ENCODE measurements at places on chromosomes 3 and 15.

- DNase-seq, result no peak
Measured at GRCh38 chr15:55768670-55769185, 25.8 kb upstream of the PRTG start.

DNA sequence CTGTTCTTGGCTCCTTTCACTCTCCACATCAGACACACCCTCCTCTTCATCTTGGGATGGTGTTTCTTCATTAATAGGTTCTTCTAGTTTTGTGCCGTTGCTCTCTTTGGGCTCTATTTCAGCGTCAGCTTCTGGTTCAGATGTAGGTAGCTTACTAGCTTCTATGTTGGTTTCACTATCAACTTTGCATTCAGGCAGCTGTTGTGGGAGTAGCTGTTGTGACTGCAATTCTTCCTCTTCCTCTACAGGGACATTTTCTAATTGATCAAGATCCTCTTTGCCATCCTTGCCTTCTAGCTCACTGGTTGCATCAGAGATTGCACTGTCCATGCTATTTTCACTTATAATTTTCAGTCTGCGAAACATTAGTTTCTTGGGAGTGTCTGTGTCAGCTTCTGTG lies 80.1 kb downstream of the SETD2 start:
- DNase-seq, result no peak

- peak; percentile 18 for DNase-seq
Measured at GRCh38 chr3:185824051-185825005, 514 bp downstream of the IGF2BP2 start.

DNA sequence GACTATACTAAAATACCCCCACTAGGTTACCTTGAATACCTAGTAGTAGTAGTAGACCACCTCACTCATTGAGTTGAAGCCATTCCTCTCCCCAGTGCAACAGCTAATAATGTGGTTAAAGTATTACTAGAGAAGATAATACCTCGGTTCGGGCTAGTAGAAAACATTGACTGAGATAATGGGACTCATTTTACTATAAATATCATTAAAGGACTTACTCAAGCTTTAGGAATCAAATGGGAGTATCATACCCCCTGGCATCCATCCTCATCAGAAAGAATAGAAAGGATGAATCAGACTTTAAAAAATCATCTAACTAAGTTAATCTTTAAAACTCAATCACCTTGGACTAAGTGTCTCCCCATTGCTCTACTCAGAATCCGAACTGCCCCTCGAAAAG lies 49.0 kb upstream of the CACNA2D3 start:
- no peak for DNase-seq

DNA sequence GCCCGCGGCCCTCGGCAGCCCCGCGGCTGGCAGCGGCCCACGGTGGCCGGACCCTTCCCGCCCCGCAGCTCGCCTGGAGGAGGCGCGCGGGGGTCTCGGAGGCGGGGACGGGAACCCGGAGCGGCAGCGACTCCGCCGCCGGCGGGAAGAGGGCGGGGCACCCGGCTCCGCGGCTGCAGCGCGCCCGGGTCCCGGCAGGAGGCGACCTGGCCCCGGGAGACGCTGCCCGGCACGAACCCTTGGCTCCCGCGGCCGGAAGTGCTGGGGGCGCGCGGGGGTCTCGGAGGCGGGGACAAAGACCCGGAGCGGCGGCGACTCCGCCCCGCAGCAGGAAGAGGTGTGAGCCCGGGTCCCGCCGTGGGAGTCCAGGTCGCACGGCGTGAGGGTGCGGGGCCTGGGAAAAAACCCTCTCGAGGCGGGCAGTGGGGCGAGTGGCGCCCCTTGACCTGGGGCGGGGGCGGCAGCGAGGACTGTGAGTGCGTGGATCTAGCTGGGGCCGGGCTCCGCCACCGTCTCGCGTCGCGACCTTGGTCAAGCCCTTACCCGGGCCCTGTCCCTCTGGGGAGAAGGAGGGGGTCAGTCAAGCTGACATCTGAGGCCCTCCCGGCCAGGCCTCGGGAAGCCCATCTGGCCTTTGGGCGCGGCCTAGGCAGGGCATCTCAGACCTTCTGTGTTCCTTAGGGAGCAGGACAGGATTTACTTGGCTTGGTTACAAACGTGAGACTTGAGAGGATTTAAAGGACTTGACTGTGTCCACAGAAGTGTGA lies at the start of gene CIB2:
CIB2 (minus strand) TSS at position 151 of the 767 bp plus-strand sequence. CDS start 230 bp downstream, outside the sequence.
- peak; percentile 23 for DNase-seq

DNA sequence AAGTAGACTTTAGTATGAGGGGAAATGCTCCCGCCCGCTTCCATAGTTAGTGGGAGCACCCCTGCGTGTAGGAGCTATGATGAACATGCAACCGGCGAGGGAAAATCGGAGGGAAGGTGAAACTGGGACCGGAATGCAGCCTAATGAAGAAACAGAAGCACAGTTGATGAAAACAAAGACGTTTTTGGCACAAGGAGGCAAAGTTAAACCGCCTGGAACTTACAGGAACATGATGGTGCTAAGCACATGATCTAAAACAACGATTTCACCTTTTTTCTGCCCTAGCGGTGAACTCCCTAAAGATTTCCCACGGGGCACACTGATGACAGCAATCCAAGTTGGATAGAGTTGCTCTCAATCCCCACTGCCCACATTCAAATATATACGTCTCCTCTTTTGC lies 49.4 kb upstream of the SPATA12 start:
- DNase-seq, result no peak

- DNase-seq, result no peak
Measured at GRCh38 chr3:125212509-125213363, at the start of gene SLC12A8. TSS of gene SLC12A8 (minus strand) at chr3:125212748. CDS start at chr3:125211349, 1,399 bp downstream.

- no peak for DNase-seq
Measured at GRCh38 chr3:46462511-46462910, 2.2 kb downstream of the LTF start.

GRCh38 chr15:58440922-58441321 lies 9.1 kb downstream of the LIPC start:
- DNase-seq, result no peak

DNA sequence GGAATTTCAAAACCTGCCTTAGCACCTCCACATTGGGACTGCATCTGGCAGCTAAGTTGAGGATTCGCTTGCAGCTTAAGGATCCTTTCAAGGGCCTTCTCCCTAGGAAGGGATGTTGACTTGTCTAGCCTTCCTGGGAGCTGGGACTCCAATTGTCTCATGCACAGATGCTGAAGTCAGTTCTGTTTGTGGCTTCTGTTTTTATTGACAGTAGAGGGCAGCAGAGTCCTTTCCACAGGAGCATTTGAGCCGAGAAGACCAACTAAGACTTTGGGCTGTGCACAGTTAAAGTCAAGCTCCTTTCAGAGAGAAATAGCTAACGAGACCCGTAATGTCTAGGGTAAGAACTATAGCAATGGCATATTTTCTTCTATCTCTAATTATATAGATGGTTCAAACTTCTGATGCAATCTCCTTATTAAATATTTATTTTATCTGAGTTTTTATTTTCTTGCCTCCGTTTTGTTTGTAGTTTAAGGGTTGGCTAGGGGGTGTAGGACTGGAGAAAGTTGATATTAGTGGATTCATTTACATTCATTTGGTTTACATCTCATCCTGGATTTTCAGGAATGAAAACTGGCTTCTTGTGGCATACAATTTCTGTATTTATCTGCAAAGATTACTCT lies 59.7 kb upstream of the KBTBD8 start:
- DNase-seq, result peak; percentile 56

GRCh38 chr3:5055357-5056110 lies 66.6 kb upstream of the ARL8B start:
- DNase-seq, result peak; percentile 64

- DNase-seq, result no peak
Measured at GRCh38 chr3:127488141-127488672, 102.3 kb downstream of the TPRA1 start.

DNA sequence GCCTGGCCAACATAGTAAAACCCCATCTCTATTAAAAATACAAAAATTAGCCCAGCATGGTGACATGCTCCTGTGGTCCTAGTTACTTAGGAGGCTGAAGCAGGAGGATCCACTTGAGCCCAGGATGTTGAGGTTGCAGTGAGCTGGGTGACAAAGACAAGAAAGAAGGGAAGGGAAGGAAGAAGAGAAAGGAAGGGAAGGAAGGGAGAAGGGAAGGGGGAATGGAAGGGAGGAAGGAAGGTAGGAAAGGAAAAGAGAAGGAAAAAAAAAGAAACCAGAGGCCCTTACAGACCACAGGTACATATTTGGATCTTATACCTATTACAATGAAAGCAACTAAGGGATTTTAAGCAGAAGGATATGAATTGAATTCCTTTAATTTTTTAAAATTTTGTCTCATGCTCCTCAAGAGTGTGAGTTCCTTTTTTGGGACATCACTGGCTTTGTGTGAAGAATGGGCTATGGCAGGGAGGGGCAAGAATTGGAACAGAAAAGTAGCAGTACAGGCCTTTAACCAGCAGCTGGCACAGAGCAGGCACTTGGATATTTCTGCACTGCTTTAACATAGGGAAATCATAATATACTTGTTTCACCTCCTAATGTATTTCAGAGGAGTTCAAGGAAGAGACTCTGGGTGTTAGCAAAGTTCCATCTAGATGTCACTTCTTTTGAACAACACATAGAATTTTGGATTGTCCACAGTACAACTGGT lies 7.9 kb downstream of the RAB27A start:
- DNase-seq, result no peak

DNA sequence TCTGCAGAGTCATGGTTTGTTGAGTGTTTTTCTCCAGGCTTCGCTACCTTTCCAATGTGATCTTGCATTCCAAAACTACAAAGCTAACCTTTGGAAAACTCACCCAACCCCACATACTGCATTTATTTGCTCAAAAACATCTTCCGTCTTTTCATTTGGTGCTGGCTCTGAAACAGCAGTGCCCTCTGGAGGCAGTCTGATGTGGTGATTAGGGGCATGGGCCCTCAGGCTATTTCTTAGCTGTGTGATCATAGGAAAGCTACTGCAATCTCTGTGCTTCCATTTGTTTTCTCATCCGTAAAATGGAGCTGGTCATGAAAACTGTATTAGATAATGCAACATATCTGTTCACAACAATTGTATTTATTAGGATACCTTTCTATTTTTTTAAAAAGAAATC lies 47.0 kb downstream of the MTHFS start:
- peak; percentile 41 for DNase-seq

DNA sequence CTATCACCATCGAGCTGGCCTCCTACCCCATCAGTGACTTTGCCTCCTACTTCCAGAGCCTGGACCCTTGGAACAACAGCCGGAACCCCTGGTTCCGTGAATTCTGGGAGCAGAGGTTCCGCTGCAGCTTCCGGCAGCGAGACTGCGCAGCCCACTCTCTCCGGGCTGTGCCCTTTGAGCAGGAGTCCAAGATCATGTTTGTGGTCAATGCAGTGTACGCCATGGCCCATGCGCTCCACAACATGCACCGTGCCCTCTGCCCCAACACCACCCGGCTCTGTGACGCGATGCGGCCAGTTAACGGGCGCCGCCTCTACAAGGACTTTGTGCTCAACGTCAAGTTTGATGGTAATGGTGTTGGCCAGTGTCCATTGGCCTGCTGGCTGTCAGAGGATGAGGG lies 6.1 kb downstream of the GRM2 start:
- DNase-seq, result no peak

GRCh38 chr3:43162230-43163084 lies 56.6 kb upstream of the POMGNT2 start:
- DNase-seq, result peak; percentile 56

- DNase-seq, result peak; percentile 60
Measured at GRCh38 chr3:193788189-193788991, 195.4 kb downstream of the OPA1 start.

DNA sequence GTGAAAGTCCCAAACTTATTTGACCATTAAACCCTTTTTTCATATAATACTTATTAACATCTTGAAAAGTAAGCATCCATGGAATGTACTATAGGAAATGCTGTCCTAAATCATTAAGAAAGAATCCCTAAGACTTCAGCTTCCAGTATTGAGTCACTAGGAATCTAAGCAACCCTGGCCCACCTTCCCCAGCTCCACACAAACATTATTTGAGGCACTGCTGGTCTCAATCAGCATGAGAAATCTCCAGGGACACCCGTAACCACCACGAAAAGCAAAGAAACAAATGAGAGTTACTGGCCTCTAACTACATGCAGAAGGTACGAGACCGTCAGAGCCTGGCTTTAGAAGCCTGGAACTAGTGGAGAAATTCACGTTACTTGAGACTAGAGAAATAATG lies 68.2 kb downstream of the POLQ start:
- peak; percentile 68 for DNase-seq

- DNase-seq, result no peak
Measured at GRCh38 chr3:185519021-185519420, 20.2 kb upstream of the TMEM41A start.

DNA sequence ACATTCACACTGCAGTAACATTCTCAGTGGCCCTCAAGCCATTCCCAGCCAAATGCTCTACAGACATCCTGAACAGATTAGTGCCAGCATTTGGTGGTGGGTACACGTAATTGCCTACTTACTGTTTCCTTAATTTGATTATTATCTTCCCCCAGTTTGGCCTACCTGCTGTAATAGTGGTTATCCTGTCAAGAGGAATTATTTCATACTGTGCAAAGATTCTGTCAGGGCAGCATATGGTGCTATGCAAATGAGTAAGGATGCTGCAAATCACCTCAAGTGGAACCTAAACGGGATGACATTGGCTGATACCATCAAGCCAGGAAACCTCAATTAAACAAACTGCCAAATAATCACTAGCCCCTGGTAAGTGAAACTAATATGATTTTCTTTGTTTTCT lies 88.7 kb downstream of the SEMA6D start:
- DNase-seq, result no peak

GRCh38 chr3:127103080-127103479 lies 89.9 kb upstream of the PRR23E start:
- DNase-seq, result no peak

- peak; percentile 31 for DNase-seq
Measured at GRCh38 chr3:124117486-124117885, 125.6 kb upstream of the ROPN1 start.

DNA sequence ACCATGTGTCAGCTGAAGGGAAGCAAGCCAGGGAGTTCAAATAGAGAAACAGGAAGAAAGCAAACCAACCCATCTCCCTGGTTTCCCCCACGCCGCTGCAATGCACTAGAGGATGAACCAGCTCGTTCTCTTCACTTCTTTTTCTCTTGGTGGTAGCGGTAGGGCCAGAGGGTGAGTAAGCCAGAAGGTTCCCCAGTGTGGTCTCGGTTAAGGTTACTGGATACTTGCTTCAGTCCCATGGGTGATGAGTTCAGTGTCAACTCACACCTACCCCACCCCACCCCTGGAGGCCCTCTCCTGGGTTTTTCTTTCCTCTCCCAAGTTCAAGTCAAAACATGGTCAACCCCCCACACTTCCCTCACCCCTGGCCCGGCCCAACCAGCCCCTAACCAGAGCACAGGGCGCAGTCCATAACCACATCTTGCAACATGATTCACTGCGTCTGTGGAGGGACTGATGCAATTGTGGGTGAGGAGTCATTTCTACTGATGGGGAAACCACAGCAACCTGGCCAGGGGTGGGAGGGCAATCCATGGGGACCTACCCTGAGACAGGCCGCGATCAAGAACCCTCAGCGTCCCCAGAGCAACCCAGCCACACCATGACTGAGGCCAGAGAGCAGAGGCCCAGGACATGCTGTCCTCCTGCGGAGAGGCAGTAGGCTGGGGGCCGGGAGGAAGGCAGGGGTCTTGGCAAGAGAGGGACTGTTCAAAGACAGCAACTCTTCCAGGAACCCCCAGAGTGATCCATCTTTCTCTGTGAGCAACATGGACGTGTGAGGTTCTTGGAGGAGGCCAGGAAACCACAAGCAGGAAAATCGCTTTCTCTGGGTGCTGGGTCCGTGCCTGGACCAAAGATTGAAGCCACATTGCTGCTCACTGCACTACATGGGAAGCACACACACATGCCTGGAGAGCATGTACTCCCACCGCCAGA lies 276.6 kb downstream of the UACA start:
- peak; percentile 98 for DNase-seq

- DNase-seq, result no peak
Measured at GRCh38 chr3:38538773-38539353, 42.7 kb downstream of the EXOG start.
